ENCODE measurements at places on chromosomes 4 and X. TPM values are rescaled to one million over a fixed set of nuclear protein-coding genes. Genes with fewer than 3 reads are reported as not detected.
A peak's percentile ranks its signal among the peaks of the same experiment; 100 is the strongest.

GRCh38 chr4:140485939-140486338 is 12.2 kb downstream of the MGAT4D start:
- DNase-seq = no peak

- DNase-seq = no peak
Measured at GRCh38 chr4:2902126-2902525, 58.5 kb downstream of the ADD1 start.

- DNase-seq = no peak
Measured at GRCh38 chr4:88757776-88758175, 60.1 kb upstream of the NAP1L5 start.

- no peak for DNase-seq
Measured at GRCh38 chr4:87025023-87025613, 90.3 kb downstream of the AFF1 start.

DNA sequence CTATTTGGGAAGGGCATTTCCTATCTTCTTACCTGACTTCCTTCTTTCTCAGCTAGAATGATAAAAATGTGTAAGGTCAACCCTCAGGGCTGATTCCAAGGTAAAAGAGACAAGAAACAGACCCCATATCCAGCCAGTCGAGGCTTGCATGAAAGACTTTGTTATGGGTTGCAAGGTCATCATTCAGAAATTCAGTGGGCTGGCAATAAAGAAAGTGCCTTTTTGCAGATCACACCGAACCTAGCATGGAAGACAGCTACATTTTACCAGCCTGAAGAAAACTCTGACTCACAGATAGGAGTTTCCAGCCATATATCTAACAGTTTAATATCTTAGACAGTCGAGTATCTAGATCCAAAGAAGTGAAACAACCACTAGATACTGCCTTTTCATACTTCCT is 87.4 kb downstream of the PDGFC start:
- DNase-seq = no peak

GRCh38 chr4:110130576-110131358 is 67.6 kb downstream of the ELOVL6 start:
- no peak for DNase-seq

GRCh38 chrX:153731117-153731844 is 6.6 kb downstream of the ABCD1 start:
- no peak for DNase-seq

GRCh38 chr4:164509951-164510350 is 244.0 kb upstream of the SMIM31 start:
- peak; percentile 31 for DNase-seq

DNA sequence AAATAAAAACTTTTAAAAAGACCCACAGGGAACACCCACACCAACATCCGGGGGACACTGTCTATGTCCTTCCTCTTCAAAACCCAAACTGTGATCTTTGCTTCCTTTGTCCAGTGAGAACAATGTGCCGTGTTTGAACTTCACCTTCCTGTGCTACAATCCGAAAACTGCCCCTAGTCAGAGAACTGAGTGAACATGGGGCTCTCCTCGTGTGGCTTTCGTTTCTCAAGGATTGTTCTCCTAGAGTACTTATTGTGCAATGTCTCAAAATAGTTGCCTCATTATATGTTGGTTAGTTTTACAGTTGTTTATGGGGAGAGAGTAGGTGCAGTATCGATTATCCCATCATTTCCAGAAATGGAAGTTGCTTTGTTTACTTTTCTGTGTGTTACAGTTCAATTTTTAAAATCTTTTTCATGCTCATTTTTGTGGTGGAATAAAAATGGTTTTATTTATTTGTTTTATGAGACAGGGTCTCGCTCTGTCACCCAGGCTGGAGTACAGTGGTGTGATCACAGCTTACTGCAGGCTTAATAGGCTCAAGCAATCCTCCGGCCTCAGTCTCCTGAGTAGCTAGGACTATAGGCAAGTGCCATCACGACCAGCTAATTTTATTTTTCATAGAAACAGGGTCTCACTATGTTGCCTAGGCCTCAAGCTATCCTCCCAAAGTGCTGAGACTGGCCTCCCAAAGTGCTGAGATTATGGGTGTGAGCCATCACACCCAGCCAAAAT is 29.9 kb downstream of the RBMX start:
- no peak for DNase-seq

GRCh38 chrX:44344194-44344593 is 722 bp upstream of the EFHC2 start:
- DNase-seq = no peak

DNA sequence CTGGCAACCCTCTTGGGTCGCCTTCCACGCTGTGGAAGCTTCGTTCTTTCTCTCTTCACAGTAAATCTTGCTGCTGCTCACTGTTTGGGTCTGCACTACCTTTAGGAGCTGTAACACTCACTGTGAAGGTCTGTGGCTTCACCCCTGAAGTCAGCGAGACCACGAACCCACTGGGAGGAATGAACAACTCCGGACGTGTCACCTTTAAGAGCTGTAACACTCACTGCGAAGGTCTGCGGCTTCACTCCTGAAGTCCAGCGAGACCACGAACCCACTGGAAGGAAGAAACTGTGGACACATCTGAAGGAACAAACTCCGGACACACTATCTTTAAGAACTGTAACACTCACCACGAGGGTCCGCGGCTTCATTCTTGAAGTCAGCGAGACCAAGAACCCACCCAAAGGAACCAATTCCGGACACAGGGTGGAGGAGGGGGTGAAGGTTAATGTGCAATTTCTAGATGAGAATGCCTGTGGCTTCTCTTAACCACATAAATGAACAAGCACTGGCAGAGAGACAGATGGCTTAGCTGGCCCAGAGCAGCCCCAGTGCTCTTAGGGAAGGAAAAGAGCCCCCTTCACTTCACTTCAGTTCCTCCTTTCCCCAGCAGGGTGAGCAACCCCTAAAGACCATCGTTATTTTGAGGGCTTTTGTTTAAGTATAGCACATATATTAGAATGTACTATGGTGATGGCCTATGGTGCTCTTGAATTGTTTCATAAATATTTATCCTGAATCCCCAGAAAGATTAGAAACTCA is 73.0 kb downstream of the LUZP4 start:
- no peak for DNase-seq

GRCh38 chr4:73589261-73589847 is 30.9 kb downstream of the RASSF6 start:
- no peak for DNase-seq

GRCh38 chr4:88110826-88111225 is 47.6 kb downstream of the ABCG2 start:
- DNase-seq = no peak

DNA sequence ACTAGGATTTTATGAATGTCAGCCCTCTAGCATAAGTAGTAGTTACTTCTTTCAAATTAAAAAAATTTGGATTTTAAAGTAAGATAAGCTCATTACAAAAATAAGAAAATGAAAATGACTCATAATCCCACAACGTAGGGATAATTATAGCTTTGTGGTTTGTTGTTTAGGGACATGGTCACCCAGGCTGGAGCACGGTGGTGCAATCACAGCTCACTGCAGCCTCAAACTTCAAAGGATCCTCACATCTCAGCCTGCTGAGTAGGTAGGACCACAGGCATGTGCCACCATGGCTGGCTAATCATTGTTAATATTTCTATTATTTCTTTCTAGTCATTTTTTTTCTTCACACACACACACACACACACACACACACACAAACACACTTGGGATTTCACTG is 57.6 kb downstream of the PLAC1 start:
- DNase-seq = no peak

The RBM46 gene
- not detected for total RNA-seq

The MAGEC3 gene
- not detected for total RNA-seq

The BEX1 gene
- 22.1 TPM for total RNA-seq

The PPARGC1A gene
- total RNA-seq = 2.1 TPM

The PPP1R3F gene
- 11.1 TPM for total RNA-seq

The TLR1 gene
- total RNA-seq = 0.60 TPM

The FGF2 gene
- 188 TPM for total RNA-seq
